ENCODE measurements at places on chromosomes 4 and X.
A peak's percentile ranks its signal among the peaks of the same experiment; 100 is the strongest.

DNA sequence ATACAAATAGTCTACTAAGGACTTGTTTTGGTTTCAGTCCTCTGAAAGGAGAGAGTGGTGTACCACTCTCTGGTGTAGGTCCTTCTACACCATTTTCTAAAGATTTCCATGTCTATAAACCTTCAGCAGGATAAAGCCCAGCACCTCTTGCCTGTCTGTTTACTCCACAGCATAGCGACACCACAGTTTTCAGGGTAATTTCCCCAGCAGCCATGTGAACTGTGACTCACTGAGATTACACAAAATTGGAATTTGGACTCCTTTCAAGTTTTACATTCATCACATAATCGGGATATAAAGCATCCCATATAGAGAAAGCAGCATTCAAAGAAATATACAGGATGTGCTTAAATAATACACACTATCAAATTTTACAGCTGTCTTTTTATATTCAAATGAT is 229.6 kb downstream of the PRDM5 start:
- peak; percentile 66 for DNase-seq

GRCh38 chrX:57822818-57823217 is 87.4 kb downstream of the ZXDA start:
- DNase-seq: no peak

GRCh38 chr4:41146196-41146595 is 68.1 kb downstream of the APBB2 start:
- no peak for DNase-seq

DNA sequence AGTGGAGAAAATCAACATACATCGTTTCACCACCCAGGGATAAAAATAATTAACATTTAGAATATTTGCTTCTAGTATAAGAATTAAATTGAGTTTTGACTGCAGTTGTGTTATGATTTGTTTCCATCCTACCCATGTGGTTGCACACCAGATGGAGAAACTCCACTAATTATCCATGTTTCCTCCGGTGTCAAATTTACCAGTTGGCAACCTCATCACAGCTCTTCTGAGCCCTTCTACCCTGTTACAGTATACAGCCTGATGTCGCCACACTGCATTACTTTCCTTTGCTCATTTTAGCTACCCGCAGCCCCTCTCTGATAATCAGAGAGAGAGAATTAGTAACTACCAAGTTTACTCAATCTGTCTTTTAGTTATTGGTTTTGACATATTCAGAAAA is 411.2 kb downstream of the DTHD1 start:
- DNase-seq: no peak

- DNase-seq: no peak
These were observed 143.6 kb upstream of the TEX13C start for GRCh38 chrX:125175991-125176584.

GRCh38 chrX:115561605-115562479 is 868 bp downstream of the PLS3 start:
- DNase-seq: peak; percentile 45

- DNase-seq: no peak
These were observed 295.5 kb downstream of the SLC7A11 start for GRCh38 chr4:137946453-137947174.

DNA sequence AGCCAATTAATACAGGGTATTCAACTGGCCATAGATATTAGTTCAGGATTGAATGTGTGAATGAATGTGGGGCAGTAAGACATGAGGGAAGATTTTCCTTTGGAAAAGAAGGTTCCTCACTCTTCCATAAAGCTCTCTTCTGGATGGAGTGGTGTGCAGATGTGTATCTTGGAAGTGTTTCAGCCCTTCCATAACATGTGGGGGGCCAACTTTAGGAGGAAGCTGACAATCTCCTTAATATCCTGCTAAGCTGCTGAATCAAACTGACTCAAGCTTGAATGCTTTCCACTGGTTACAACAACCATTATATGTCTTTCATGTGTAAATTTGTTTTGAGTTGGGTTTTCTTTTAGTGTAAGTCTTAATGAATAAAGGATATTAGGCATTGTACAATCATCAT is 40.3 kb downstream of the FANCB start:
- no peak for DNase-seq

DNA sequence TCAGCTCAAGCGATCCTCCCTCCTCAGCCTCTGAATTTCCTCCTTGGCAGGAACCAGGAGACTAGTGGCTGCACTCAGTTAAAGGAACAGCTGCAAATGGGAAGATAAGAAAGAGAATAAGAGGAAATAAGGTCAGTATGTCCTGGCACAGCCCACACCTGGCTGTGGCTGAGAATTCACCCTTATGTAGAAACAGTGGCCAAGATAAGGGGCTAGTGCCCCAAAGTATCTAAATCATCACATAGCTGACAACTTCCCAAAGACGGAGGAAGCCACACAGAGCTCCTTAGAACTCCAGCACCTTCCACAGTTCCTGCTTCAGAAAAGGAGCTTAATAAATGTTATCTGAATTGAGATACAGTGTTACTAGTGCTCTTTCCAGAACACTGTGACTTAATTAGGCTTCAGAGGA is 2.3 kb upstream of the CHIC2 start:
- no peak for DNase-seq

DNA sequence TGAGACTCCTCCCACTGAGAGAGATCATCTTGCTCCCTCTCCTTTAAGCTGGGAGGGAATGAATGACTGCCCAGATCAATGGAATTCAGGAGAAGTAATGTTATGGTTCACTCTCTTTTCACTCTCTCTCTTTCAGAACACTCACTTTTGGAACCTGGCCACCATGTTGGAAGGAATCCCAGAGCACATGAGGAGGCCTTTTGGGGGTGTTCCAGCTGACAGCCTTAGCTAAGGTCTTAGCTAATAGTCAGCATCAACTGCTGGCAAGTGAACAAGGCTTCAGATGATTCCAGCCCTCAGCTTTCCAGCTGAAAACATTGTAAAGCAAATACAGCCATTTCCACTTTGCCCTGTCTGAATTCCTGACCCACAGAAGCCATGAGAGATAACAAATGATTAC is 124.0 kb upstream of the CLNK start:
- DNase-seq: no peak

DNA sequence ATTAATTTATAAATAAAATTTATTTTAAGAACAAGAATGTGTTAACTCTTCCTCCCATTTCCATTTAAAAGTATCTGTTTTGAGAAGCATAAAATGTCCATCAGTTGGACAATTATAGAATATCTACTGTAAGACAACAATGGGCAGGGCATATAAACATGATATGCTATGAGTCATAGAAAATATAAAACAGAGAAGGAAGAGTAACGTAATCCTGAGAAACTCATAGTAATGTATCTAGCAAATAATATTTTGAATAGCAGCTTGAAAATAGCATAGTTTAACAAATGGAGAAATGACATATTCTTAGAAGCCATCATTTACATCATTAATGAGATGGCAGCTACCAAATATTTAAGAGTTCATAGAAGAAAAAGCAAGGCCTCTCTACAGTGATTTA is 820.3 kb upstream of the PCDH10 start:
- no peak for DNase-seq

GRCh38 chr4:187357821-187358220 is 634.2 kb upstream of the FAT1 start:
- DNase-seq: no peak

DNA sequence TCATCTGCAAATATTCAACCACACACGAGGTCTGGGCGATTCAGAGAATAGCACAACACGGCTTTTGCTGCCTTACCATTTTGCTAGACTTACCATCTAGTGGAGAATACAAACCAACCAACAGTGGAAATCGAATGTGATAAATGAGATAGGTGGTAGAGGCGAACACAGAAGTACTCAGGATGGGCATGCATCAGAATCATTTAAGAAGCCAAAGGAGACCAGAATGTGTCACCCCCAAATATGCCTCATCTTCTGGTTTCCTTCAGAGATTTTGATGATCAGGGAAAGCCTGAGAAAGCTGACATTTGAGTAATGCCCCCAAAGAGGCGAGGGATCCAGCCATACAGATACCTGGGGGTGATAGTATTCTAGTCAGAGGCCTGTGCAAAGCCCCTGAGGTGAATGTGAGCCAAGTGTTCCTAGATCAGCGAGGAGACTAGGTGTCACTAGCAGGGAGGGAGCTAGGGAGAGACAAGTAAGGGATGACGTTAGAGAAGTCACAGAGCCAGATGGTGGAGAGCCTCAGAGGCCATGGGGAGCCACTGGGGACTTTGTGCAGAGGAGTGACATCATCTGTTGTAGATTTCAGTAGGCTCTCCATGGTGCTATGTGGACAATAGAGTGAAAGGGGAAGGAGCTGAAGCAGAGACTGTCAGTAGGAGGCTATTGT is 1.7 kb downstream of the MTMR1 start:
- DNase-seq: no peak

GRCh38 chr4:27350161-27350560 is 489.5 kb downstream of the STIM2 start:
- no peak for DNase-seq

DNA sequence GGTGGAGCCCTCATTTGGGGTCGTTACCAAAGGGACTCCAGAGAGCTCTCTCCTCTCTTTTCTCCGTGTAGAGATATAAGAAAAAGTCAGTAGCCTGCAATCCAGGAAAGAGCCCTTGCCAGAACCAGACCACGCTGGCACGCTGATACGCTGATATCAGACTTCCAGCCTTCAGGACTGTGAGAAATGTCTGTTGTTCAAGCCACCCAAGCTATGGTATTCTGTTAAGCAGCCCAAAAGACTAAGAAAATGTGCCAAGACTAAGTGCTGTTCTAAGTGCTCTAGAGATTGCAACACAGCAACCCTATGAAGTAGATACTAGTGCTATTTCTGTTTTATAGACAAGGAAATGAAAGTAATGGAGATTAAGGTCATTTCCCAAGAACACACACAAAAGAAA is 205.7 kb downstream of the CAMK2D start:
- DNase-seq: no peak
